ENCODE measurements at places on chromosomes 7 and 10. TPM values are rescaled to one million over a fixed set of nuclear protein-coding genes. Genes with fewer than 3 reads are reported as not detected.
A peak's percentile ranks its signal among the peaks of the same experiment; 100 is the strongest.

DNA sequence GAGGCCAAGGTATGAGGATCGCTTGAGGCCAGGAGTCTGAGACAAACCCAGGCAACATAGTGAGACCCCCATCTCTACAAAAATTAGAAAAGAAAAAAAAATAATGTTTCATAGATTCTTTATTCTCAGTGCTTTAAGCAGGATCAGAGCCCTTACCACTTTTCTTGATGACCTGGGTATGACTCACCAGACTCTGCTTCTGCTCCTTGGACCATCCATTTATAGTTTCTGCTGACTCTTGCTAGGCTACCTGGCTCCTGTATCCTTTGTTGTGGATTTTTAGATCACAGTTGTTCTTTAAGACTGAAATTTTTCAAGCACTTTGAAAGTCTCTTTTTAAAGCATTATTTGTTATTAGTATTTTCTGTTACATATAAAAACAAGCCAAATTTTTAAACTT is 411.1 kb downstream of the GFRA1 start:
- no peak for DNase-seq

DNA sequence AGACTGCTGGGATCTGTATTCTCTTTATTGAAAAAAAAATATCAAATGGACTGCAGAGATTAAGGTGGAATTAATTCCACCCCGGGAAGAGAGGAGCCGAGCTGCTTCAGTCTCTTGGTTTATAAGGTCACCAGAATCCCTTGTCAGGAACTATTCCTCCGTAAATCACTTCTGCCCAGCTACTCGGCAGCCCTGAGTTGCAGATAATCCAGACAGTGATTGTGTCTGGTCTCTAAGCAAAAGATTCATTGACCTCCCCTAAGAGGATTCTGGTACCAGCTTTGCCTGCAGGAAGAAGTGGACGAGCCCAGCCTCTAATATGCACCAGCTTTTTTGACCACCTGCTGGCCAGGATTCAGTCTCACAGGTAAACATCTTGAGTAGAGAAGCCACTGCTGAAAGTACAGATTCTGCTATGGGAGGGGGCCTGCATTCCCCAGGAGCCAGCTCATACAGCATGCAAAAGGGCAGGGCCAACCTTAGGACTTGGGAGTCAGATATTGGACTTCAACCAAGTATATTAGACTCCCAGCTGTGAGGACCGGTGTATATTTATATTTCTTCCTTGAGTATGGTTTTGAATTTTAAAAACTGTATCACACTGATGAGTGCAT is 27.1 kb upstream of the PLXNA4 start:
- DNase-seq: no peak

DNA sequence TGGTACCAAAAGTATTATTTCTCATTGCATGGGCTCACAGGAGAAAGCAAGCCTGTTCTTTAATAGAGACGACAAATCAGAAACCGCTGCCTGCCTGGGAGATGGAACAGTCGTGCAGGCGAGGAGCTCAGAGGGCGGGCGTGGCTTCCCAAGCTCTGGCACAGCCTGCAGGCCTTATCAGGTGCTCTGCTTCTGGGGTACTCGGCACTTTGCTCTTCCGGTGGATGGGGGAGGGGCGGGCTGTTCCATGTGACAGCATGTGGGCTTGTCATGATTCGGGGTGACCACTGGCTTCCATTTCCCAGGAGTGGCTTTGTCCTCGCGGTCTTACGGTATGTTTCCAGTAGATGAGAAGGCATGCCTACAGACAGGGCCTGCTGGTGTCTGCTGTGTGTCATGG is 228.6 kb downstream of the MGMT start:
- no peak for DNase-seq

GRCh38 chr7:76302347-76303201 is at the start of gene HSPB1:
TSS of gene HSPB1 (plus strand) at chr7:76302673. CDS start at chr7:76302713, 40 bp downstream.
- DNase-seq: peak; percentile 74

Gene DDC
- total RNA-seq: 0.36 TPM

GRCh38 chr7:23230641-23231101 is 15.9 kb upstream of the GPNMB start:
- DNase-seq: no peak

- no peak for DNase-seq
Measured at GRCh38 chr10:118271671-118272070, 70.5 kb downstream of the FAM204A start.

Gene AMPH
- total RNA-seq: not detected

Gene FFAR4
- total RNA-seq: not detected

DNA sequence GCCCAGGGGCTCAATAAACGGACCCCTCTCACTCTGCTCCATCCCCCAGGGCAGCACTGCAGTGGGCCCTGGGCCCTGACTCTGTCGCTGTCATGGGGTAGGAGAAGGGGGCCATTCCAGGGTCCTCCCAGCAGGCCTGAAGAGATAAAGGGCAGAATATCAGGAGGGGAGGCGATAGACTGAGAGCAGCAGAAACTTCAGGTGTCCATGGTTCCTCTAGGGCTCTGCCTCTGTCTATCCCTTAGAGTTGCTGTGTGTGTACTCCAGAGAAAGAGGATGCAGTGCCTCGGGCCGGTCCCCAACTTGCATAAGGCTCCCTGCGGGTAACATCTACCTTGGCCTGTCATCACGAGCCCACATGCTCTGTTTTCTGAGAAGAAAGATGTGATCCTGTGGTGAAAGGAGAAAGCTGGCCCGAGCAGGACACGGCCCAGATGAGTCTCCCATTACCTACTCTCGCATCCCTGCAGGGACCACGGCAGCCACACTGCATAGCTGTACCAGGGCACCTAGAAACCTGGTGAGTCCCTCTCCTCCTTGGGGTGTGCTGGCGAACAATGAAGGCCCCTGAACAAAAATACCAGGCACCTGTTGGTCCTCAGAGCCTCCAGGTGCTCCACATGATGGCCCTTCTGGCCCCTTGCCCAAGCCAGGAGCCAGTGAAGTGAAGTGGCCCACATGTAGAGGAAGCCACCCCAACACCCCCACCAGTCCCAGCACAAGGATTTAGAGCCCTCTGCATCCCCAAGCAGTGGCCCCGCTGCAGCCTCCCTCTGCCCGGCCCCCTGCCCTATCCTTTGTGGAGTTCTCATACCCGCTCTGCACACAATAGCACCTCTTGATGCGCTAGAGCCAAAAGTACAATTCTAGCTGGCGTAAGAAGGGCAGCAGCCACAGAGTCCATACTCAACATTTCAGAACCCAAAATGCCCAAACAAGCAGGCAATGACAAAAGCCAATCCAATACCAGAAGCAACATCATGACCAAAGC is 106.8 kb downstream of the ARHGAP22 start:
- no peak for DNase-seq

GRCh38 chr7:102295346-102296178 is 8.9 kb downstream of the SH2B2 start:
- no peak for DNase-seq

GRCh38 chr10:117710181-117710798 is 167.7 kb downstream of the EMX2 start:
- no peak for DNase-seq

Gene ASIC3
- 3.7 TPM for total RNA-seq

Gene PTPN12
- total RNA-seq: 10.0 TPM

Data from activated CD8-positive, alpha-beta T cell treated with anti-CD3 and anti-CD28 coated beads for 36 hours (primary cell).